ENCODE measurements at places on chromosomes 11 and 22.

DNA sequence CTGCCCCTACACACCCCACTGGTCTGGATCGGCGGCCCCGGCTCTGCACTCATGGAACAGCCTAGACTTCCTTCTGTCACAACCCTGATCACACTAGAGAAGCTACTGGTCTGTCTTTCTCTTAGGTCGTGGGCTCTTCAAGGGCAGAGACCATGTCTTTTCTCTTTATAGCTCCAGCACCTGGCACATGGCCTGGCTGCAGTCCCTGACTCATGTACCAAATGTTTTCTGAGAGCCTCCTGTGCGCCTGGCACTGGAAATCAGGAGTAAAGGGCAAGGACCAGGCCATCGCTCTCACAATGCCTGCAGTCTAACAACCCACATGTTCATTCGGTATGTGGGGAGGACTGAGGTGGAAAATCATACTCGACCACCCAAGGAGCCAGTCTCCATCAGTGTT, 7.5 kb downstream of the ASCC2 start:
- no peak for DNase-seq

GRCh38 chr11:126456783-126457542, 101.5 kb downstream of the ST3GAL4 start:
- DNase-seq, result no peak

DNA sequence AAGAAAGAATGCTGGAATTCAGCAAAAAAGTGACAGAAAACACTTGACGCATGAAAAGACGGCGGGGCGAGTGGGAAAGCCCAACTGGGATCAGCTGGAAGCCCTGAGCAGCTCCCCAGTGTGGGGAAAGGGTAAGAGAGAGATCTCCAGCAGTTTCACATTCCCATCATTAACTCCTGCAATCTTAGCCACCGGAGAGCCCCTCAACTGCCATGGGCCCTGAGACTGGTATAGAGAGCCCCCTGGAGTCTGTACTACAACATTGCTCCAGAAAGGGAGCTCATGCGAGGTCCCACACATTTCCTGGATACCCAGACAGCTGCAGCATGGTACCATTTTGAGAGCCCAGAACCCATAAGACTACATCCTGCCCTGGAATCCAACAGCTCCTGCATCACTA, 31.1 kb downstream of the MRGPRX4 start:
- DNase-seq, result no peak

- no peak for DNase-seq
Measured at GRCh38 chr11:62540804-62541701, 5.6 kb downstream of the AHNAK start.

- no peak for DNase-seq
Measured at GRCh38 chr11:107139396-107139795, 121.1 kb upstream of the GUCY1A2 start.

- no peak for DNase-seq
Measured at GRCh38 chr11:13224324-13224723, 53.3 kb upstream of the BMAL1 start.

DNA sequence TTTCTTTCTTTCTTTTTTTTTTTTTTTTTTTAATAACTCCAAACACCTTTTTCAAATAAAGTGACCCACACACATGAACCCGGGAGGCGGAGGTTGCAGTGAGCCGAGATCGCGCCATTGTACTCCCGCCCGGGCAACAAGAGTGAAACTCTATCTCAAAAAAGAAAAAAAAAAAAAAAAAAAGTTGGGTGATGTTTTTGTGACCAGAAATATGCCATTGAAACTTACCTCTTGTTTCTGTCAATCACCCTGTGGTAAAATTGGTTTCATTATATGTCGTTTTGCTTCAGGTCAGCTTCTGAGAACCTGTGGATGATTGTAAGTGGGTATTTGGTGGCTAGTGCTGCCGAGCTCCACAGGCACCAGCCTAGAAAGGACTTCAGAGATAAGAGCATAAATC, 238.8 kb downstream of the TBC1D22A start:
- DNase-seq, result no peak

GRCh38 chr11:64342869-64343745, 3.1 kb downstream of the CCDC88B start:
- DNase-seq, result no peak

DNA sequence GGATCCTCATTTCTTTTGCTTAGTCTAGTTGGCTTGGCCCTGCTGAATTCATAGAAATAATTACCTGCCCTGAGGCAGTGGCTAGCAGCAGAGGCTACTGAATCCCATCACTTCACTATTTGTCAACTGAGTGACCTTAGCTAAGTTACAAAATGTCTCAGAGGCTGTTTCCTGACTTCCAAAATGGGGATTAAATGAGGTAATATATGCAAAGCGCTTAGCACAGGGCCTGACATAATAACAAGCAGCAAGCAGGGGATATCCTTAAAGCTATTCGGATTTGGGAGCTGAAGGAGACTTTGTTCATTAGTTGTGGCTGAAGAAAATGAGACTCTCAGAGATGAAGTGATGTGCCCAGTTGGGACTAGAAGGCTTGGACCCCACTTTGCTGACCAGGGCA, 2.8 kb downstream of the NRGN start:
- DNase-seq, result no peak

DNA sequence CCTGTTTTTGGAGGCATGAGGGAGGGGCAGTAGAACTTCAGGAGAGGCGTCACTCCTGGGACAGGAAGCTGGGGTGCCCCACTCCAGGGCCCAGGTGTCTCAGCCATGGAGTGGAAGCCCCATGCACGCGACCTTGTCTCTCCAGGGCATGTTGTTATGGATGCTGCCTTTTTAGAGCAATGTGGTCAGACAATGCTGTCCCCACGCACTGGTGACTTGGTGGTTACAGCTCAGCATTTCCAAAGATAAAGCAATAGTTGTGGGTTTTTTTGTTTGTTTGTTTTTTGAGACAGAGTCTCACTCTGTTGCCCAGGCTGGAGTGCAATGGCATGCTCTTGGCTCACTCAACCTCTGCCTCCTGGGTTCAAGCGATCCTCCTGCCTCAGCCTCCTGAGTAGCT, 22.3 kb downstream of the EIF4G2 start:
- DNase-seq, result no peak

DNA sequence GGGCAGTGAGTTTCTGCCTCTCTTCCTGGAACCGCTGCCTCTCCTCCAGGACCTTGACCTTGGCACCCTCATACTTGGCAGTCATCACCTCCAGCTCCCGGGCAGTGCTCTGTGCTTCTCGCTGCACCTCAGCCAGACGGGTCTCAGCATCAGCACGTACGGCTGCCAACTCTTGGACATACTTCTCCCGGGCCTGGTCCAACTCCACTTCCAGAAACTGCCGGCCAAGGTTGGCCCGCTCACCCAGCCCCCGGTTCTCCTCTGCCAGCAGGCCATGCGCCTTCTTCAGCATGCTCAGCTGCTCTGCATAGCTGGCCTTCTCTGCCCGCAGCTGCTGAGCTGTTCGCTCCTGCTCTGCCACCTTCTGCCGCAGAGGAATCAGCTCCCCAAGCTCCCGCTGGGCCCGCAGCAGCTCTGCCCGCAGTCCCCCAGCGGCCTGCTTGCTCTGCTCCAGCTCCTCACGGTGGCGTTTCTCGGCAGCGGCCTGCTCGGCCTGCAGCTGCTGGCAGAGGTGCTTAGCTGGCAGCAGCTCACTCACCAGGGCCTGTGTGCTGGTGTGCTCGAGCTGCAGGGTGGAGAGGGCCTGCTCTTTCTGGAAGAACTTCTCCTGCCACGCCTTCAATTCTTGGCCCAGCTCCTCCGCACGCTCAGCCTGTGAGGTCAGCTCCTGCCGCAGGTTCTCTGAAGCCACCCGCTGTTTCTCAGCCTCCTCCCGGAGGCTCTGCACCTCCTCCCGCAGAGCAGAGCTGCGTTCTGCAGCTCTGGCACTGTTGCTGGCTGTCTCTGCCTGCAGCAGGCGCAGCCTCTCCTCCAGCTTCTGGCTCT, 14.4 kb downstream of the IL18BP start:
- no peak for DNase-seq

GRCh38 chr22:39152024-39152510, 413 bp downstream of the CBX7 start:
- DNase-seq, result no peak

- DNase-seq, result no peak
Measured at GRCh38 chr11:78094250-78094649, 14.6 kb upstream of the NDUFC2 start.

GRCh38 chr22:20862540-20862939, 3.7 kb downstream of the SNAP29 start:
- DNase-seq, result no peak

DNA sequence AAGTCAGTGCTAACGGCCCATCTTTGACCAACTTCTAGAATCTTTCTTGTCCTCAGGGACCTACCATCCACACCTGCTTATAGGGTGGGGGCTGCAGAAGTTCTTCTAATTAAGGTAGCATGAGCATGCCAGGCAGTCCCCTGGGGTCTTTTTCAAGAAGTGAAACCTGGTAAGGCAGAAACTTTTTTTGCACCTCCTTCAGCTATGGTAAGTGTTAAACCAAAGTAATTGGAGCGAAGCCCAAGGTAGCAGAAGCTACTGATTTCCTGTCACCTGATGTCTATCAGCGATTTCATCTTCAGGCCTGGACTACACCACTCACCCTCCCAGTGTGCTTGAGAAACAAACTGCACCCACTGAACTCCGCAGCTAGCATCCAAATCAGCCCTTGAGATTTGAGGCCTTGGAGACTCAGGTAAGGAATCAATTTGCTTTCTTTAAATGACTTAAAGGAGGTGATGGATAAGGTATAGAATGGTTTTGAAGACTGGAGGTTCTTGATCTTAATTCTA, at the start of gene MS4A1:
Gene MS4A1 (plus strand): TSS at position 317 of the 512 bp plus-strand sequence. CDS start 6,528 bp downstream, outside the sequence.
- DNase-seq, result no peak

DNA sequence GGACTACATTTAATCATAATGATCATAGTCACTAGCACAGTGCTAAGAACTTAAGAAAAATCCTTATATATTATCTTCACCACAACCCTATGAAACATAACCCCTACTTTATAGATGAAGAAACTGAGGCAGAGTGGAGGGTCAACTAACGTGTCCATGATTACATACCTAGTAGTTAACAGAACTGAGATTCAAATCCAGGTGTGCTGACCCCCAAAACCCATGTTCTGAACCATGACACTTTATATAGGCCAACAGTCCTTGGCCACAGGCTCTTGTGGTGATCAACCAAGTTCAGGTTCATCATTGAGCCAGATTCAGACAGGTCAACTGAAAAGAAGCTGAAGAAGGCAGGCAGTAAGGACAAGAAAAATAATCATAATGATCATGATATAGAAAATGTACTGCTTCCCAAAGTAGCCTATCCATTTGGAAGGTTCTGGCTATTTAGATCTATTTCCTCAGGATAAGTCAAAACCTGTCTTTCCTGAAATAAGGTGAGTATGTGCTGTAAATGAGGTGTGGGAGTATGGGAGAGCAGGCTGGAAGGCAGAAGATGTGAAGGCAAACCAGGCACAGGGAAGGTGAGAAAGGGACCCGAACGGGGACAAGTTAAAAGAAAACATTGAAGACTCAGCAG, 39.7 kb downstream of the MAPK1 start:
- no peak for DNase-seq

GRCh38 chr22:37282385-37282677, at the start of gene CYTH4:
Gene CYTH4 (plus strand): TSS chr22:37282508. CDS start chr22:37282570, 62 bp downstream.
- no peak for DNase-seq

DNA sequence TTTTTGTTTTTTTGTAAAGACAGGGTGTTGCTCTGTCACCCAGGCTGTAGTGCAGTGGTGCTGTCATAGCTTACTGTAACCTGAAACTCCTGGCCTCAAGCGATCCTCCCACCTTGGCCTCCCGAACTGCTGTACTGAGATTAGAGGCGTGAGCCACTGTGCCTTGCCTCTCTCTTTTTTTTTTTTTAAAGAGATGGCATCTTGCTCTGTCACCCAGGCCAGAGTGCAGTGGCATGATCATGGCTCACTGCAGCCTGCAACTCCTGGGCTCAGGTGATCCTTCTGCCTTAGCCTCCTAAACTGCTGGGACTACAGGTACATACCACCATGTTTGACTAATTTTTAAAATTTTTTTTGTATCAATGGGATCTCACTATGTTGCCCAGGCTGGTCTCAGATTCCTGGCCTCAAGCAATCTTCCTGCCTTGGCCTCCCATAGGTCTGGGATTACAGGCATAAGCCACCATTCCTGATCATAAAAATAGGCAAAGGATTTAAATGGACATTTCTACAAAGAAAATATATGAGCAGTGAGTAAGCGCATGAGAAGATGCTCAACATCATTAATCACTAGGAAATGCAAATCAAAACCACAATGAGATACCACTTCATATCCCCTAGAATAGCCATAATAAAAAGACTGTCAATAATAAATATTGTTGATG, 17.3 kb upstream of the CLNS1A start:
- no peak for DNase-seq

- no peak for DNase-seq
Measured at GRCh38 chr22:39518144-39518786, 2.1 kb upstream of the ATF4 start.

DNA sequence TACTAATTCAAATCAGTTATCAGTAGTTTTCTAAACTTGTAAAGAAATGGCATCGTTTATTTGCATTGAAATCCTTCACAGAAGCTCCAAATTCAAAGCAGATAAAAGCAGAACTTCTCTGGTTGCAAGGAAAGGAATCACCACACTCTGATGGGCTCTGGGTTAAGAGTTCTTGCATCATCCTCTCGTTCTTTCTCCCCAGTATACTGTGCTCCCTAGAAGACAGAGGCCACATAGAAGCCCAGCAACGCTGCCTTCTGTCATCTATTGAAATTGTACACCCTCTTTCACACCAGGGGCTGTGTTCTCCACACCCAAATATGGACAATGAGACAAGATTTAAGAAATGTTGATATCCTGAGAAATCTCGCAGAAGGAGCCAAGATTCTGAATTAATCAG, 29.3 kb downstream of the FAT3 start:
- DNase-seq, result no peak

DNA sequence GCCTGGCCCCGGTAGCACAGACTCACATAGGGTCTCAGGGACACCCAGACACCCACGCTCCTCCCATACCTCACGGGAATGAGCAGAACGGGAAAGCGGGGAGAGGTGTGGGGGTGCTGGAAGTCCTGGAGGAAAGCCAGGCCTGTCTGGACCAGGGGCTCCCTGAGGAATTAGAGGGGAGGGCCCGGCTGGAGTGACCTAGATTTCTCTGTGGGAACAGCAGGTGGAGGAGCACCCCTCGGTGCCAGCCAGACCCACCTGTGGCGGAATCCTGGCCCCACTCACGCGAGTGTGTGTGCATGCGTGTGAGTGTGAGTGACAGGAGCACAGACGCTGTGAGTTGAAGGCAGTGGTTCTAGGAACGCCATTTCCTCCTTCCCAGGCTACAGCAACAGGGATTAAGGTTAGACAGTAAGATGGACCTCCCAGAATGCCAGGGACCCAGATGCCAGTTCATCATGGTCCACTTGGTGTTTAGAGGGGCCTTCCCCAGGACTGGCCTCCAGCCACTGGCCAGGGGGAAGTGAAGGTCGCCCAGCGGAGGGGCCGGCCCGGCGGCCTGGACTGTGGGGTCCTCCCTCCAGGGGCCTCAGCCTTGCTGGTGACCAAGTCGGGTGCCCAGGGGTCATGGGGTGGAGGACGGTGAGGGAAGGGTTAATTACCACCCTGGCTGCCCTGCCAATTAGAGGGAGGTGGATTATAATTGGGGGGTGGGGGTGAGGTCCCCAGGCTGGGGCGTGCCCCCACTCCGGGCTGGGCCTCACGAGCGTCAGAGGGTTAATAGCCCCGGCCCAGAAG, 1.0 kb downstream of the PKP3 start:
- no peak for DNase-seq
